Eye (tissue), 1 donor: ENCODE measurements at places on chromosomes 12 and 14.
A peak's percentile ranks its signal among the peaks of the same experiment; 100 is the strongest.

GRCh38 chr12:53060721-53061276 is 10.9 kb downstream of the TNS2 start:
- DNase-seq: no peak

DNA sequence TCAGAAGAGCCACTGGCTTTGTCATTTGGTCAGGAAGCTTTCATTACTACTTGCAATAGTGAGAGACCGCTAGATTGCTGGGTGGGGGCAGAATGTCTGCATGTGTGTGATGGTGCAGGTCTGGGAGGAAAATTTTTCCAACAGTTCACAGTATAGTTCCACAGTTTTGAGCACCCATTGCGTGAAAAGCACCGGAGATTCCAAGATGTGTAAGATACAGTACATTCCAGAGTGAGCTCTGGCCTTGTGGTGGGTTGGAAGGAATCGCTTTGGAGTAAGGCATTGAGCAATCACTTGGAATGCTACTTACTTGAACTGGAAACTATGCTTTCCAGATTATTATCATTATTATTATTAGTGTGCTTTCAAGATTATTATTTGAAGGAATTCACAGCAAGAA is 47.6 kb upstream of the FRMD6 start:
- DNase-seq: no peak

- DNase-seq: no peak
Measured at GRCh38 chr12:65886996-65887395, 62.7 kb downstream of the HMGA2 start.

DNA sequence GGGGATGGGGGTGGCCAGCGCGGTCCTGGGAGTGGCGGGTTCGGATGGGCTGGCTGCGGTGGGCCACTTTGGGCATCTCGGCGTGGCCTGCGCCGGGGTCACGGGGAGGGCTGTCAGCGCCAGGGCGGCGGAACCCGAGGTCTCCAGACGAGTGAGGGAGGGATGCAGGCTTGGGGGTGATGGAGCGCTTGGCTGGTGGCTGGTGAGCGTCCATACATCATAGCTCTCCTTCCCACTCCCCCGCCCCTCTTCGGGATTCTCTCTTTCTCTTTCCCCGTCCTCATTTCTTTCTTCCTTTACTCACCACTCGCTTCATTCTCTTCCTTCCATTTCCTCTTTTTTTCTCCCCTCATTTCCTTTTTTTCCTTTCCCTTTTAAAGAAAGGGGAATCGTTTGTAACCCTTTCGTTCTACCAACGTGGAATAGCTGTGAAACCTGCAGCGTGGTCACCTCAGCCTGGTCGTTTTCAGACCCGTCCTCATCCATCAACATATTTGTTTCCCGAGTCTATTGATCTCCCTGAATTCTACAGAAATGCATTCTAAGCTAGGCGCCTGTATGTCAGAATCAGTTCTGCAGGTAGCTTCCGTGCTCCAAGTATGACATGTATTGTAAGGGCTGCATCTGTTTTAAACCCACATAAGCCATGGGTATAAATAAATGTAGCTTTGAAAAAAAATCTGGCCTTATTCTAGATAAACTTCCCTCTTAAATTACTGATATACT is 260.3 kb upstream of the E2F7 start:
- peak; percentile 69 for DNase-seq

- no peak for DNase-seq
Measured at GRCh38 chr12:32125455-32126084, 18.9 kb downstream of the BICD1 start.

DNA sequence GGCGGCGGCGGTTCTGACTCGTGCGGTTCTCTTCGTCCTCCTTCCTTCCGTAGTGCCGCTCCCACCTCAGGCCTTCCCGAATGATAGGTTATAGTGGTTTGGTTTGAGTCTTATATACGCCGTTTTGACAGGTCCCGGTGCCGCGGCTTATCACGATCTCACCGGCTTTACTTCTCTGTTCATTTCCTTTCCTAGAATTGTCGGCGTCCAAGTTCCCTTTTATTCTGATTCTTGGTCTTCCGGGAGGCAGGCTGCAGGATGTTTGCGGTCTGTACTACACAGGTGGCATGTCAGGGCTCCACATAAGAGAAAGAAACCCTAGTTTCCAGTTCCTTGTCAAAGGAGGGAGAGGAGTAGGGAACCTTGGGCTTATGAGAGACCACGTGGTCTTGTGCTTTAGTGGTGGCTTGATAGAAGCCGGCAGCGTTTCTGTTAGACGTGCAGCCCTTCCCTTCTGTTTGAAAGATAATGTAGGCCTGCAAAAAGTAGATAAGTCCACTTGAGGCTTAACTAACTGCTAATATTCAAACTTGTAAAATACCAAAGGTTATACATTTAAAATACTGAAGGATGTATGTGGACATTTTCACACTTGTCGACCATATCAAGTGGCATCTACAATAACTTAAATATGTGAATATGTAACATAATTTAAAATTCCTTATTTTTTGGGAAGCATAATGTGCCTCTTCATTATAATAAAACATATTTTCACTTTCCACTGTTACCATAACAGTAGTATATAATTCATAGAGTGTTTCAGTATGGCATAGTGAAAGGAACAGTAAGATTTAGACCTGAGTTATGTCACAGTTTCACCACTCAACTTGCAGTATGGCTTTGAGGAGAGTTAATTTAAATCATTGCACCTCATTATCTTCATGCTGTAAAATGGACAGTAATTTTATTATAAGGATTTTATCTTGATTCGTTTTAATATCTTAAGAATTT is 804 bp downstream of the USP15 start:
- DNase-seq: peak; percentile 72

DNA sequence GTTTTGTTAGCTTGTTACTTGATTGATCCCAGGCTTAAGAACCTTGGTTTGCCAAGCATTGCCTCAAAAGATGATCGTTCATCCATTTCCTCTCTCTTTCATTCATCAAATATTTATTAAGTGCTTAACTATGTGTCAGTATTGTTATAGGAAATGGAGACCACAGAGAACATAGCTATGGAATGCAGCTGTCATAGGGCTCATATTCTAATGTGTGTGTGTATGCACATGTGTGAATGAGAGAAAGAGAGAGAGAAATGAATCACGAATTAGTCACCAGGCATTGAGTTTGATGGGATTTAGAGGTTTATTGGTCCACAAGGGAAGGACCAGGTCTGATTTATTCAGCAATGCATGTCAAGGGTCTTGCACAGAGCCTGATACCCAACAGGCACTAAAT is 71.0 kb upstream of the FBXO21 start:
- DNase-seq: peak; percentile 8

DNA sequence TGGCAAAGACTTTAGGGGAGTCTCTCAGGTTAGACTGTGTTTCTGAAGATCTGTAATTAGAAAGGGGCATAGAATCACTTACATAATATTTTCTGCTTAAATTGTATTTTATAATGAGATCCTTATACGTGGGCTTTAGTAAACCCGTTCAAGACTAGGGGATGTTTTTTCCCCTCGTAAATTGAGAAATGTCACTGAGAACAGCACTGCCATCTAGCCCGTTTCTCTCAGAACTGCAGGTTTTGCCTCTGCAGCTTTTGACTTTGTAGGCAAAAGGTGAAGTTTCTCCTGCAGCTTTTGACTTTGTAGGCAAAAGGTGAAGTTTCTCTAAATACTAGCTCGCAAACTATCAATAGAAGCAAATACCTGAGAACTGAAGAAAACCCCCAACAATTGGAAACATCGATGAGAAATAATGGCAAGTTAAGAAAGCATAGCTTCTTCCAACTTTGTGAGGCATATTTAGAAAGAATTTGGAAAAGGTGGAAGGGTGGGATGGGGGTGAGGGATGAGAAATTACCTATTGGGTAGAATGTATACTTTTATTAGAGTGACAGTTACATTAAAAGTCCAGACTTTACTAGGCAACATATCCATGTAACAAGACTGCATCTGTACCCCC is 9.9 kb upstream of the ASPG start:
- peak; percentile 48 for DNase-seq

DNA sequence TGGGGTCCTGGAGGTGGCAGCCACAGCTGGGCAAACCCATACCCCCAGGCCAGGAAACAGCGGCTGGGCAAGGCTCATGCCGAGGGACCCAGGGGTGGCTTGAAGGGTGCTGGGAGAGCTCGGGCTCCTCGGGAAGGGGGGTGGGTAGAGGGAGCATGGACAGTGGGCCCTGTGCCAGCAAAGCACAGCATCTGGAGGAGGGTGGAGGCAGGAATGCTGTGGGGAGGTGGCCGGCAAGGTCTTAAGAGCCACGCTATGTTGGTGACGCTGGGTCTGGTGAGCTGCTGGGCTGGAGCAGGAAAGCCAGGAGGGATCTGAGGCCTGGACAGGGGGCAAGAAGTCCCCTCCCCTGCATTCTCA is 48.2 kb upstream of the DLK1 start:
- DNase-seq: peak; percentile 72

DNA sequence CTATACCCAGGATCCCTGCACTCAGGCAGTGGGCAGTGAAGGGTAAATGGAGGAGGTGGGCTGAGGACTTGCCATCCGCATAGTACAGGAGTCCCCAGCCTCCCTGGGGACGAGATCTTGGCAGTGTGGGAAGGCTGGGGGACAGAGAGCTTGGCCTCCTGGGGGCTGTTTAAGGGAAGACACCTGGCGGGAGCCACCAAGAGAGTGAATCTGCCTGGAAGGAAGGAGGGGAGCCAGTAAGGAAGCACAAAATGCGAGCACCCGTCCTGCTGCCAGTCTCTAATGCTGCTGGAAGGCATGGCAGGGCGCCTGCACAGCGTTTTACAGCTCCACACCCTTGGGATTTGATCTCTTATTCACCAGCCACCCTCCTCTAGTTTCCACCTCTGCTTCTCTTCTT is 7.4 kb upstream of the KRT2 start:
- no peak for DNase-seq

DNA sequence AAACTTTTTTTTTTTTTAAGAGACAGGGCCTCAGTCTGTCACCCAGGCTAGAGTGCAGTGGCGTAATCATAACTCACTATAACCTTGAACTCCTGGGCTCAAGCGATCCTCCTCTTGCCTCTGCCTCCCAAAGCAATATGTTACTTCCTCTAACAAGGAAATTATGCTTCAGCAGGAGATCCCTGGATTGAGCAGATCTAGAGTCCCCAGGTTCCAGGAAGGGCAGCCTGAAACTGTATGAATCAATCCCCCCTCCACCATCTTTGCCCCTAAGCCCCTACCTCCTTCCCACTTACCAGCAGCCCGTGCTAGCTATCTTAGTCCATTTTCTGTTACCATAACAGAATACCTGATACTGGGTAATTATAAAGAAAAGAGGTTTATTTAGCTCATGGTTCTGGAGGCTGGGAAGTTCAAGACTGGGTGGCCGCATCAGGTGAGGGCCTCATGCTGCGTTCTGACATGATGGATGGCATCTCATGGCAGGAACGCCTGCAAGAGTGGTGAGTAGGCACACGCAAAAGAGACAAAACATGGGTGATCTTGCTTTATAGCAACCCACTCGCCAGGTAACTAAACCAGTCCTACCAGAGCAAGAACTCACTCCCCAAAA is 5.0 kb downstream of the TAMALIN start:
- DNase-seq: no peak

DNA sequence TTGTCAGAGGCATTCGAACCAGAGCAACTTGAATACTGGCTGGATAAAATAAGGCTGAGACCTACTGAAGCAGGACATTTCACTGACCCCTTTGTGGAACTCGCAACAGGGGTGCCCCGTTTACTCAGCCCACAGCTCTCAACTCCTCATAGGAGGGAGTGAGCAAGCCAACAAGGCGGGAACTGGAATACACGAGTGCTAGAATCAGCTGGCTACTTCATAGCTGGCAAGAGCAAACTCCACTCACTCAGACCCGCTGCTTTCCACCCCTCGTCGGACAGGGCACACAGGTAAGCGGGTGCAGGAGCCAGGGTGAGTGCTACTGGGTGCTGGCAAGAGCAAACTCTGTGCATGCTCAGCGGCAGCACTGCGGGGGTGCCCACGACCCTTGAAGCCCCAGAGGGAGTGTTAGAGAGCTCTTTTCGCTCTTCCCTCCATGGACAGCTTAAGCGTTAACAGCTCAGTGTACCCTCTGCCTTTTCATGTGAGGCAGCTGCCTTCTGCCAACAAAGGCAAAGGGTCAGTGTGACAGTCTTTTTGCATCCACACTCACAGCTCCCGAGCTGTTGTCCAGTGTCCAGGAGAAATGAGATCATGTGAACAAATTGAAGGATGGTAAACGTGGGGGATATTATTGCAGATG is 15.7 kb downstream of the CAPZA3 start:
- DNase-seq: peak; percentile 33

- DNase-seq: no peak
Measured at GRCh38 chr14:22531451-22532344, 57.3 kb downstream of the DAD1 start.

- DNase-seq: no peak
Measured at GRCh38 chr14:98168211-98168985, 1103.6 kb downstream of the BCL11B start.

DNA sequence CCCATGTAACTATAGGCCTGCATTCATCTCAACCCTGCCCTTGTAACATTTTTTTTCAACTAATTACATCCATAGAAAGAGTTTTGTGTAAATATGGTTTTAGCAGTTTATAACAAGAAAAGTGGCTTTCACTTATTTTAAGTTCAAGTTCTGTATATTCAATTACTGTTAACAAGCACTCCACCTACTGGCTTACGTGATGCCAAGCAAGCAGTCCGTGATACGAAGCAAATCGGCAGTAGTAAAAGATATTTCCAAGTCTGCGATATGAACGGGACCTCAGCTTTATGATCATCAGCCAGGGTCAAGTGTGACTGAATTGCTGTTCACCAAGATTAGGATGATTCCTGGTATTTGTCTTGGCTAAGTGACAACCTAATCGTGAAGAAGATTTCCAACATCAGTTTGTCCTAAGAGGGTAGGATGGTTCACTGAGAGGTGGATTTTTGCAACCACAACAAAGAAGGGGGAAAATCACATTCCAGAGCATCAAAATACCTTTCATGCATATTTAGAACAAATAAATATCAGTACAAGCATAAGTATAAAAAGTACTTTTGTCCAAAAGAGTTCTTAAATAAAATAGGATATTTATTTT is 456.2 kb downstream of the FOXG1 start:
- DNase-seq: peak; percentile 70

DNA sequence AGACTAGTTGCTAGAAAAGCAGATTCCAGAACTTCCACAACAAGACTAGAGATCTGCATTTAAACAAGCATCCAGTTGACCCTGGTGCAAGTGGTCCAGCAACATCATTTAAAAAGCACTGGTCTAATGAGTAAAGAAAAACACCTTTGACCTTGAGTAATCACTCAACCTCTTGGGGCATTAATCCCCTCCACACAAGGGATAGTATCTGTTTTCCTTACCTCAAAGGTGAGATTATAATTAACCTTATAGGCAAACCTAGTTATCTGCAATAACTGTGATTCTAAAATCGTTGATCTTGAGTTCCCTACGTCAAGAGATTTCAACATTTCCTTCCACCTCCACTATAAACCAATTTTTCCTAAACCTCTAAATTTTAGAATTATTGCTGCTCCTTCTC is 1.1 kb downstream of the KDM5A start:
- peak; percentile 7 for DNase-seq

DNA sequence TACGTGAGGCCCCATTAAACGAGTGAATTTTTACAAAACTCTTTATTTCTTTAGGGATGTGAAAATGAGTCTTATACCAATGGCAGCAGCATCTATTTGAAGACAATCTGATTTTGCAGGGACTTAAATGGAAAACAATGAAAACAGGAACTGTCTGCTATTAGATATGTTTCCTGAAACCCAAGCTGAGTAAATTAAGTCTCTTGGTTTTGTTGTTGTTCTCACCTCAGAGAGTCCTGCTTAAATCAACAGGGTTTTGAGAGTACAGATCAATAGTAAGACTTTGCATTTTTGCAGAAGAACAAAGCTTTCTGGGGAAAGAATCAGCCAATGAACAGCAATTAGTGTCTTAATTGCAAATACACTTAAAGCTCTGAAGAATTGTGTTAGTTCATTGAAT is 39.1 kb upstream of the LGR5 start:
- DNase-seq: no peak
